Upper lobe of left lung (tissue), 6 donors: ENCODE measurements at places on chromosomes 1 and 21.

DNA sequence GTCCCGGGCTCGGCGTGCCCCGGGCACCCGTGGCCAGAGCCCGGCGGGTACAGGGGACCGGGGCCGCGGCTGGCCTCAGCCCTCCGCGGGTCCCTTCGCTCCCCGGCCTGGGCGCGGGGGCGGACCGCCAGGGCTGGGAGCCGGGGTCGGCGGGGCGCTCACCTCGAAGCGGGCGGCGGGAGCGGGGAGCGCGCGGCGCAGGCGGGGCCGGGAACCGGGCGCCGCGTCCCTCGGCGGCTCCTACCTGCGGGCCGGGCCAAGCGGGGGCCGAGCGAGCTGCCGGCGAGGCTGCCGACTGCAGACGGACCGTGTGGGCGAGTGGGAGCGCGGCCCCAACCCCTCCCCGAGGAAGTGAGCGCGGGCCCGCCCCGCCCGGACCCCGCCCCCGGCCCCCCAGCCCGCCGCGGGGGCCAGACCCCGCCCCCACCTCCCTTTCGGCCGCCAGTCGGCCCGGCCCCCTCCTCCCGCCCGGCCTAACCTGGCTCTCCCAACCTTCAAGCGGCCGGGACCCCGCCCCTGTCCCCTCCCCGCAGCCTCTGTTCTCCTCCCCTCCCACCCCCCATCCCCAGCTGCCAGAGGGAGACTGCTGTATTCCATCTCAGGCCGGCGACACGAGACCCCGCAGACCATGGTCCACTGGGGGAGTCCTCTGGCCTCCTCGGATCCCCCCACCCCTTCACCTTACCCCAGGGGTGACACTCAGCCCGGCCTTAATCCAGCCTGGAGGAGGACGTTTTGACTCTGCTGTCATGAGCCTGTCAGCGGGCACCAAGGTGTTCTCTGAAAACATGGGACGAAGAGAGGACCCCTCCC lies at the start of gene FHL3:
TSS of gene FHL3 (minus strand) at position 320 of the 813 bp plus-strand sequence. CDS start 6,102 bp downstream, outside the sequence.
- H3K36me3 ChIP-seq: no peaks in the 10 kb centered on the region
- H3K4me1 ChIP-seq: peaks cover 39% of the 10 kb centered on the region
- no peaks in the 10 kb centered on the region for H3K27me3 ChIP-seq
- peak within 1 kb of the TSS; percentile 38 for H3K4me3 ChIP-seq
- peak; percentile 92 for DNase-seq
- peak within 1 kb of the TSS; percentile 44 for H3K27ac ChIP-seq

DNA sequence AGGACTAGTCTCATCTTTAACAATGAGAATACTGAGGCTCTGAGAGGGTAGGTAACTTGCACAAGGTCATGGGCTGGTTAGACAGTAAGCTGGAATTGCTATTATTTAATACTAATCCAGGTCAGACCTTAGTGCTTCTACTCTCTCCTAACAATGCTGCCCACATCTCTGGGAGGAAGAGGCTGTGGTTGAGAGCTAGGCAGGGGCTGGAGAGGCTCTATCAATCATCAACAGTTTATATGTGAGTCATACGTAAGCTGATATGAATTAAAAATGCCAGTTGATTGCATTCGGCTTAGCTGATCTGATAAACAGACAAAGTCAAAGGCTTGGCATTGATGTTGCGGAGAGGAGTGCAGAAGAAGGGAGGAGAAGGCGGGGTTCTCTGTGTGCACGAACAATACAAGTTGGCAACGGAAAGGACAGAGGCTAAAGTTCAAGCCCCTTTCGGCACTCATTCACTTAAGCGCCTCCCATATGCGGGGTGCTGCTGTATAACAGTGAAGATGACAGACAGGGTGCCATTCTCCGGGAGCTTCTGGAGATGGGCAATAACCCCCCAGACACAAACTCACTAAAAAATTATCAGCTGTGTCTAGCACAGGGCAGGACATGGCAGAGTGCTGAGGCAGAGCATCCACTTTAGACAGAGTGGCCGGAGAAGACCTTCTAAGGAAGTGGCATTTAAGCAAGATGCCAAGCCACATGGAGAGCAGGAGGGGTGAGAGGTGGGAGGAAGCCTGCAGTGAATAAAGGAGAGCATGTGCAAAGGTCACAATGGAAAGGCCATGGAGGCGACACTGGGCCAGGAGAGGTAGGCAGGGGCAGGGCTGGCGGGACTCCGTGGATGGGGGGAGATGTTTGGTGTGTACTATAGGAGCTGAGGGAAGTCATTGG lies 195.2 kb downstream of the ZSCAN20 start:
- H3K27ac ChIP-seq: no peak overlapping the region
- no peaks in the 10 kb centered on the region for H3K27me3 ChIP-seq
- no peak for DNase-seq
- no peaks in the 10 kb centered on the region for H3K36me3 ChIP-seq

DNA sequence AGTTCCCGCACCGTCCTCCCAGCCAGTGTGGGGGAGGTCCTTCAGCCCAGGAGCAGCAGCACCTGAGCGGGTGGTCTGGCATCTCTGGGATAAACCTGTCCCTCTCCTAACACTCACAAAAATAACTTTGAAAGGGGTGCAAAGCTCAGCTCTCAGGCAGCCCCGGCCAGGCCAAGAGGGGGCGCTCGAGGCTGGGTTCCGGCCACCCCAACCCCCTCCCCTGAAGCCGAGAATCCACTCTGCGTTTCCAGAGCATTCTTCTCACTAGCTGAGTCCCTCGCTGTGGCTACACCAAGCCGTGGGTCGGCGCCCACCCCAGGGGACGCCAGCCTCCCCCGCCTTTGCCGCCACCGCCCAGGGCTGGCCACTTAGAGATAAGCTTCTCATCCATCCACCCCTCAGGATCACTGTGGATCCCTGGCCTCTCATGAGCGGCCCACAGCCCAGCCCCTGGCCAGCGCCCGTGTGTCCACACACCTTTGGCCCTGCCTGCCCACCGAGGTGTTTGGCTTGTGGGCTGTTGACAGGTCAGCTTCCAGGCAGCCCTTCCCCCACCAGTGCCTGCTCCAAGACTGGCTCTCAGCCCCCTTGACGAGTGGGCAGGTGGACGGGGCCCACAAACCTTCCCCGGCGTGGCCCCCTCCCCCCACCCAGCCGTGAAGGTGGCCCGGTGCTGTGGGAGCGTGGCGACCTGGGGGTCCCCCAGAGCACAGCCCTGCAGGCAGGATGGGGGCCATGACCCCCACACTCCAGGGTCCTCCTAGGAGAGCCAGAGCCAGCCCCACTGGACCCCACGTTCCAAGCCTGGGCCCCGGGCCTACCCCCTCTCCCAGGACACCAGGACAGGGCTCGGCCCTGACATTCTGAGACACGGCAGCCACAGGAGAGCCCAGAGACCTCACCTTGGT lies 1.9 kb downstream of the FTCD start:
- peak; percentile 92 for DNase-seq
- no peaks in the 10 kb centered on the region for H3K36me3 ChIP-seq
- peaks cover 11% of the 10 kb centered on the region for H3K4me1 ChIP-seq
- no peak overlapping the region for H3K27ac ChIP-seq

DNA sequence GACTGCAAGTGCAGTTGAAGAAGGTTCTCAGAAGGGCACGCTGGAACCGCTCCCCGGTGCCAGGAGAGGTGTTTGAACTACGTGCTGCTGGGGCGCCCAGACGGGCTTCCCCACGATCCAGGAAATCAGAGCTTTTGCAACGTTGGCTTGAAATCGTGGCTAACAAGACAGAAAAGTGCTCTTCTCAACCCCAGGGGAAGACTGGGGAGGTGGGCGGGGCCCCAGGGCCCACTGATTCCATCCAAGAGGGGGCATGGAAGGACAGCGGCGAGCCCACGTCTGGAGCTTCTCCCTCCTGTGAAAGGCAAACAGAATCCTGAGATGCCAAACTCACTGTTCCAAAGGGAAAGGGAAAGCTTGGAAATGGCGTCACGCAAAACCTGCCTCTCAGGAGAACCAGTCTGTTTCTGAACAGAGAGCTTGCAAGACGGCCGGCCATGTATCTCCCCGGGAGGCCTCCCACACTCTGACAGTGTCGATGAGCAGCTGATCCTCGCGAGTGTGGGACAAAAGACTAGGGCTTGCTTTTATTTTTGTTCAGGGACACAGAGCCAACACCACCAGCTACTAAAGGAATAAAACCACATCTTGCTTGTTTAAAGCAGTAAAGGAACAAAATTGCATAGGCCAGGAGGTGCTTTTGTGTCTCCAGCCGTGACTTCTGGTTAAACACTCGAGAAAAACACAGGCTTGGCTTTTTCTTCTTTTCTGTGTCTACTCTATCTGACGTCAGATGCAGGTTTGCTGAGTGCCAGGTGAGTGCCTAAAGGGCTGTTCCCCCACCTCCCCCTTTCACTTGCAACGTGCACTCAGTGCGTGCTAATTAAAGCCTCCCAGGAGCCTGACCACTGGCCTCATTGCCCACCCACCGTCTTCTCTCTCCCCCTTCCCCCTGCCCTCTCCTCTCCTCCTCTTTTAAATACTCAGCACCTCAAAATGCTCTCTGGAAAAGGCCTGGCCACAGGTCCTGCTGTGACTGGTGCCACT lies 41.5 kb downstream of the LRRC3 start:
- H3K4me1 ChIP-seq: peaks cover 14% of the 10 kb centered on the region
- H3K4me3 ChIP-seq: no peak overlapping the region
- DNase-seq: peak; percentile 50
- no peaks in the 10 kb centered on the region for H3K36me3 ChIP-seq
- peak overlapping the region; percentile 61 for H3K27ac ChIP-seq
- H3K27me3 ChIP-seq: no peaks in the 10 kb centered on the region

DNA sequence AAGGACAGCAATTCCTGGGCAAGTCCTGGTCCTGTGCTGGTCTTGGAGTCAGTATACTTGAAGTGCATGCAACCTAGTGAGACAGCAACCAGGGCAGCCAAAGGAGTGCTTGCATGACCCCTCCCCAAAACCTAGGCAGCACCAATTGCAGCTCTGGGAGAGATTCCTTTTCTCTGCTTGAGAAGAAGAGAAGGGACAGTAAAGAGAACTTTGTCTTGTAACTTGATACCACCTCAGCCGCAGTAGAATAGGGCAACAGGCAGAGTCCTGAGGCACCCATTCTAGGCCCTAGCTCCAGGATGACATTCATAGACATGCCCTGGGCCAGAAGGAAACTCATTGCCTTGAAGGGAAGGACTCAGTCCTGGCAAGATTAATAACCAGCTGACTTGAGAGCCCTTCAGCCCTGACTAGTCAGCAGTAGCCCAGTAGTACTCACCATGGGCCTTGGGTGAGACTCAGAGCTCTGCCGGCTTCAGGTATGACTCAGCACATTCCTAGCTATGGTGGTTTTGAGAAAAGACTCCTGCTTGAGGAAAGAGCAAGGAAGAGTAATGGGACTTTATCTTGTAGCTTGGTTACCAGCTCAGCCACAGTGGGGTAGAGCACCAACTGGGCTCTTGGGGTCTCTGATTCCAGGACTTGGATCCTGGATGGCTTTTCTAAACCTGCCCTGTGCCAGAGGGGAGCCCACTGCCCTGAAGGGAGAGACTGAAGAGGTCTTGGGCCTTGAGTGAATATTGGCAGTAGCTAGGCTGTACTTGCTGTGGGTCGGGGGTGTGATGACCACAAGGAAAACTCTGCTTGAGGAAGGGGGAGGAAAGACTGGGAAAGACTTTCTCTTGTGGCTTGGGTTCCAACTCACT lies 51.7 kb upstream of the ACADM start:
- H3K36me3 ChIP-seq: no peaks in the 10 kb centered on the region
- H3K4me1 ChIP-seq: no peaks in the 10 kb centered on the region
- DNase-seq: peak; percentile 72
- H3K27me3 ChIP-seq: no peaks in the 10 kb centered on the region

- H3K4me1 ChIP-seq: peaks cover 56% of the 10 kb centered on the region
- H3K36me3 ChIP-seq: no peaks in the 10 kb centered on the region
- no peak for DNase-seq
- H3K27ac ChIP-seq: peak overlapping the region; percentile 46
- H3K27me3 ChIP-seq: no peaks in the 10 kb centered on the region
- H3K4me3 ChIP-seq: no peak overlapping the region
Observed at GRCh38 chr1:94920061-94920460, 6.8 kb downstream of the CNN3 start.

GRCh38 chr1:36721261-36721660 lies 238.5 kb upstream of the CSF3R start:
- H3K27ac ChIP-seq: no peak overlapping the region
- H3K27me3 ChIP-seq: no peaks in the 10 kb centered on the region
- no peak for DNase-seq
- H3K4me3 ChIP-seq: no peak overlapping the region
- no peaks in the 10 kb centered on the region for H3K4me1 ChIP-seq

DNA sequence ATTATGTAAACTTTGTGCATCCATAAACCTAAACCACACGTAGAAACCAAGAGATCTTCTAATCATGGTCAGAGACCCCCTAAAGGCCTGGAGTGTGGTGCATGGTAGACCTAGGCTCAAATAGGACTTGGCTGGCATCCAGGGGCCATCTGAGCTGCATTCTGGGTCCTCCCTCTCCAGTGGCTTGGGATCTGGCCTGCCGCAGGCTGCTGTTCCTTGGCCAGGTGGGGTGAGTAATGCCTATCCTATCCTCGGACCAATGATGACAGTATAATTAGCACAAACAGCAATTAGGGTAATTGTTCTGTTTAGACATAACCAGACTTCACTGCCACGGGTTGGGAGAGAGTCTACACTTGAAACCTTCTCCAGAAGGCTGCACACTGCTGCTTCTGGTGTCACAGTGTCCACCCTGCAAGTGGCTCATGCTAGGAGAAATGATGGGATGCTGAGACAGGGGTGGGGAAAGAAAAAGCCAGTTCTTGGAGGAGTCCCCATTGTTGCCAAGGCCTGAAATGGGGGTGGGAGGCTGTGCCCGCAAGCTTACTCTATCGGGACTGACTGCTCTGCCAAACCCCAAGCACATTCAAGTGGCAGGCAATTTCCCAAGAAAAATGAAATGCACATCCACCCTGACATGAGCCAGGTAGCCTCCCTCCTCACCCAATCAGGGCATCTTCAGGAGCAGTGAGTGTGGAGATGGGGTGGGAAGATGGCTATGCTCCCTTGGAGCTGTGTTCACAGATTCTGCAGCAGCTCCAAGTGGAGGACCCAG lies 12.5 kb upstream of the PKP1 start:
- H3K4me3 ChIP-seq: no peak overlapping the region
- no peaks in the 10 kb centered on the region for H3K36me3 ChIP-seq
- no peaks in the 10 kb centered on the region for H3K4me1 ChIP-seq
- no peaks in the 10 kb centered on the region for H3K27me3 ChIP-seq
- H3K27ac ChIP-seq: no peak overlapping the region

DNA sequence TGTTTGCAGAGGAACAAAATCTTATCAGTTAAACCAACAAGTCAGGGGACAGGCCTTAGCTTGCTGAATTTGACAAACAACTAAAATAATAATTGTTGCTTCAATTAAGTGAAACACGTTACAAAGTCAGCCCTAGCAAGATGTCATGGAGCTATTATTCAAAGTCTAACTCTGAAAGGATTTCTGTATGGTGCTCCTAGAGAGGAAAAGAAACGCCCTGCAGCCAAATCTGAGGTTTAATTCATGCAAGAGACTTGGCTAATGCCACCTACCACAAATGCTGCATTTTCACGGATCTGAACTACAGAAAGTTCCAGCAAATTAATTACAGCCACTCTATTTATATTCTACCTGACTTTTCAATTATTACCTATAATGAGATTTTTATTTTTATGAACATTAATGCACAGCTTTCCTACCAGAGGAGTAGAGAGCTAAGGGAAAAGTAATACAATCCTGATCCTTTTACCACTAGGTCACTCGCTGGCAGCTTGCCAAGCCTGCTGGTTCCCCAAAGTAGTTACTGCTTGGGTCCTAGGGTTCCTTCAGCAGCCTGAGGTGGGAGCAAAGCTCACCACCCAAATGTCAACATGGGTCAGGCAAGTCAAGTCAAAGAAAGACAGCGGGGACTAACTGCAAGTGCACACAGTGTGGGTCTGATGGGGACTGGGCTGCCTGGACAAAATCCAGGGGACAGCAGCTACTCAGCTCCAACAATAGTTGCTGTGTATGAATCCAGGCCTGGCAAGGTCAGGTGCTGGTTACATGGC lies 8.5 kb downstream of the COLGALT2 start:
- H3K4me3 ChIP-seq: no peak overlapping the region
- no peak overlapping the region for H3K27ac ChIP-seq
- no peaks in the 10 kb centered on the region for H3K36me3 ChIP-seq
- peaks cover 4% of the 10 kb centered on the region for H3K4me1 ChIP-seq
- DNase-seq: no peak

- no peaks in the 10 kb centered on the region for H3K27me3 ChIP-seq
- peaks cover 9% of the 10 kb centered on the region for H3K4me1 ChIP-seq
Observed at GRCh38 chr1:1941211-1941841, 22.2 kb upstream of the TMEM52 start.
